ENCODE measurements at places on chromosomes 5 and 9.

DNA sequence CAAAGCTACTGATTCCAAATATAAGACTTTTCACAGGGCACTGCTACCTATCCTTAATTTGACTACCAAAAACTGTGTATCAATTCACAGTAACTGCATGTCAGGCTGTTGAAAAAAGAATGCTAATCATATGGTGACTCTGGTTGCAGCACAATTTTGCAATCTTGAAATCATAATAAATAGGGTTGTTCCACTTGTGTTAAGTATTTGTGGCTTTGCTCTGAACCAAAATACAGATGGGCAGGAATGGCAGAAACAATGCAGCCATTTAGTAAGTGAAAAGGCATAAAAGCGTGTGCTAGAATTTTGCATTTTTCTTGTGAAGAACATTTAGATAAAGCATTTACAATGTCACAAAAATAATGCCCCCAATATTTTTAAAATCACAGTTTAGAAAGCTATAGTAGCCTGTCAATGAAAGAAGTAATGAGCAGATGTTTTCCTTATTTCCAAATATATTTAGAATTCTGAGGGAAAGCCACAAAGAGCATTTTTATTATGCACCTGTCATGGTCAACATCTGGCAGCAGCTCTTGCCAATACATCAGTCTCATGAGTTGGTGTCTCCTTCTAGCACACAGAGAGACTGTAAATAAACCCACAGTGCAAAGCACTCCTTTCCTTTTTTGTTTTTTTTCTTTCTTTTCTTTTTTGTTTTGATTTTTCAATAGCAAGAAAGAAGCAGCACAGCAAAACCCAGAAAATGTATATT, 54.8 kb upstream of the PAM start:
- DNase-seq = no peak
- H3K4me3 ChIP-seq = no peak overlapping the region
- H3K4me1 ChIP-seq = no peaks in the 10 kb centered on the region
- H3K36me3 ChIP-seq = no peaks in the 10 kb centered on the region

GRCh38 chr9:130333041-130333711, 67.6 kb downstream of the HMCN2 start:
- H3K36me3 ChIP-seq = no peaks in the 10 kb centered on the region
- DNase-seq = peak; percentile 66
- H3K27ac ChIP-seq = no peak overlapping the region
- no peak overlapping the region for H3K4me3 ChIP-seq

DNA sequence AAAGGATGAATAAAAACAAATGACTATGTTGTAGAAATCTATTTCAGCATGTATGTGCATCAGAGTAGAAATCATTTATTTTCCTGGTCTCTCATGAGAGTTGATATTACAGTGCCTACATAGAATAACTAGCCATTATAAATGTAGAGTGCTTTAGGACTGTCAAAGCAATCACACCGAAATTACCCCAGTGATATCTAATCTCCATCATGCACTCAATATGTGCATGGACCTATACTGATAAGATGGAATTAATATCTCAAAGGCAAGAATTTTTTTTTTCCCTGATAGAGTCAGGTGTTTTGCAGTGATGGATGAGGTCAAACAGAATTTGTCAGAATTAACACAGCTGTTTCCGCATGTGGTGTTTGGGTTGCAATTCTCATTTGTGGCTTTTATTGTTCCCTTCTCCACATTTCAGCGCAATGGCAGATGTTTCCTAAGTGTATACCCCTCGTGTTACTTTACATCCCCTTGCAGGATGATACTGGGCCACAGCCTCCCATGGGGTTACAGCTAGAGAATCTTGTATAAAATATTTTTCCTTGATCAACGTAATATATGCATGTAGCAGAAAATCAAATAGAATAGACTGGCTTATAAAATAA, 298.8 kb downstream of the RASEF start:
- no peaks in the 10 kb centered on the region for H3K4me1 ChIP-seq
- H3K4me3 ChIP-seq = no peak overlapping the region
- no peaks in the 10 kb centered on the region for H3K36me3 ChIP-seq
- H3K27ac ChIP-seq = no peak overlapping the region

- H3K4me1 ChIP-seq = no peaks in the 10 kb centered on the region
- H3K27ac ChIP-seq = no peak overlapping the region
- DNase-seq = peak; percentile 28
- no peaks in the 10 kb centered on the region for H3K36me3 ChIP-seq
- no peaks in the 10 kb centered on the region for H3K27me3 ChIP-seq
- no peak overlapping the region for H3K4me3 ChIP-seq
Measured at GRCh38 chr9:4955836-4956235, 29.2 kb upstream of the JAK2 start.

GRCh38 chr5:96699186-96699820, 37.1 kb downstream of the CAST start:
- H3K36me3 ChIP-seq = peaks cover 5% of the 10 kb centered on the region
- DNase-seq = peak; percentile 49
- H3K27ac ChIP-seq = 0 out of 2 replicates have a peak overlapping the region, but pooled peaks have one; percentile 8
- peaks cover 15% of the 10 kb centered on the region for H3K4me1 ChIP-seq
- no peak overlapping the region for H3K4me3 ChIP-seq

DNA sequence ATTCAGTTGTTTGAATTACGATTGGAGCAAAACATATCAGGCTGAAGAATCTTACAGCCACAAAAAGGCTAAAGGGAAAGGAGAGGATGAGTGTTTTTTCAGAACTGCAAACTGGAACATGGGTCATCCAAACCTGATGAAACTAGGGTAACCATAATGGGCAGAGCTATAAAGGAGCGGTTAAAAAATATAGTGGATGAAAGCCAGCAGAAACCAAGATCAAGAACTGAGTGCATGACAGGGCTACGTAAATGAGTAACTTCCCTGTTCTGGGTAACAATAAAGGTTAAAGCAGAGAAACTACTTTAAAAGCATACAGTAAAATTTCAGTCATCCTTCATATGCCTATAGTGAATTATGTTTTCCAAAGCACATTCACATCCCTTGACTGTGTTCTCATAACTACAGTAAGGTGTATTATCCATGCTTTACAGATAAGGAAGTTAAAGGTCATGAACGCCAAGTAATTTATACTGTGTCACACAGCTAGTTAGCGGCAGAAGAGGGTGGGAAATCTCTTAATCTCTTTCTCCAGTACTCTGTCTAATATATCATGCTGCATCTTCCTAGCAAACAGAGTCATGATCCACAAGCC, 48.5 kb upstream of the GHR start:
- H3K27ac ChIP-seq = no peak overlapping the region
- no peak for DNase-seq
- no peaks in the 10 kb centered on the region for H3K27me3 ChIP-seq
- no peaks in the 10 kb centered on the region for H3K4me1 ChIP-seq
- no peaks in the 10 kb centered on the region for H3K36me3 ChIP-seq

- H3K4me1 ChIP-seq = no peaks in the 10 kb centered on the region
- no peak overlapping the region for H3K27ac ChIP-seq
- H3K4me3 ChIP-seq = no peak overlapping the region
- DNase-seq = no peak
Measured at GRCh38 chr5:169280286-169280685, 20.7 kb downstream of the SLIT3 start.

- H3K27ac ChIP-seq = no peak overlapping the region
- H3K36me3 ChIP-seq = peaks cover 9% of the 10 kb centered on the region
- peaks cover 6% of the 10 kb centered on the region for H3K4me1 ChIP-seq
- no peaks in the 10 kb centered on the region for H3K27me3 ChIP-seq
- DNase-seq = no peak
- no peak overlapping the region for H3K4me3 ChIP-seq
Measured at GRCh38 chr9:136231478-136232297, 13.9 kb downstream of the QSOX2 start.

GRCh38 chr5:2570586-2570985, 180.9 kb downstream of the IRX2 start:
- no peaks in the 10 kb centered on the region for H3K36me3 ChIP-seq
- H3K4me3 ChIP-seq = no peak overlapping the region
- no peaks in the 10 kb centered on the region for H3K27me3 ChIP-seq
- H3K4me1 ChIP-seq = no peaks in the 10 kb centered on the region
- no peak overlapping the region for H3K27ac ChIP-seq

GRCh38 chr9:134315716-134316448, 10.4 kb upstream of the RXRA start:
- H3K27ac ChIP-seq = no peak overlapping the region
- no peaks in the 10 kb centered on the region for H3K36me3 ChIP-seq
- H3K4me1 ChIP-seq = peaks cover 32% of the 10 kb centered on the region
- DNase-seq = no peak
- H3K4me3 ChIP-seq = no peak overlapping the region

- peaks cover 4% of the 10 kb centered on the region for H3K4me1 ChIP-seq
- H3K36me3 ChIP-seq = no peaks in the 10 kb centered on the region
- H3K27me3 ChIP-seq = no peaks in the 10 kb centered on the region
- H3K4me3 ChIP-seq = no peak overlapping the region
Measured at GRCh38 chr9:73131461-73131860, 20.2 kb upstream of the ANXA1 start.

- H3K36me3 ChIP-seq = no peaks in the 10 kb centered on the region
- H3K4me3 ChIP-seq = no peak overlapping the region
- DNase-seq = no peak
- no peaks in the 10 kb centered on the region for H3K4me1 ChIP-seq
- H3K27ac ChIP-seq = no peak overlapping the region
Measured at GRCh38 chr5:135600152-135600570, 21.4 kb upstream of the CXCL14 start.

DNA sequence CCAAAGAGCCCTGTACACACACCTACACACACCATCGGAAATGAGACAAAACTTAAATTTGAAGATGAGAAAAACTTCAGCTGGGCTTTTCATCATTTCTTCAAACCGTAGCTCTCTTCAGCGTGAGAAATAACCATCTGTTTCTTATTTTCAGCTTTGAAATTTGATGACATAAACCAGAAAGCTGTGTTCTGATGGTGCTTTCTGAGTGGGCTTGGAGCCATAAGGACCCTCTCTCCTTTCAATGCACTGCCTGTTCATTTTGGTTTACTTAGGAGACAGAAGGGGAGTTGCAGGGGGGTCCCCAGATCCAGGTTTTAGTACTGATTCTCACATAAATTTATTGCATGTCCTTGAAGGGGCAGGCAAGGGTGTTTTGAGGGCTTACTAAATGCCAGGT, 9.5 kb downstream of the FBXO10 start:
- no peak overlapping the region for H3K4me3 ChIP-seq
- H3K36me3 ChIP-seq = 0 out of 2 replicates have a peak, but pooled peaks cover 1% of the 10 kb centered on the region
- H3K4me1 ChIP-seq = no peaks in the 10 kb centered on the region
- no peak overlapping the region for H3K27ac ChIP-seq

DNA sequence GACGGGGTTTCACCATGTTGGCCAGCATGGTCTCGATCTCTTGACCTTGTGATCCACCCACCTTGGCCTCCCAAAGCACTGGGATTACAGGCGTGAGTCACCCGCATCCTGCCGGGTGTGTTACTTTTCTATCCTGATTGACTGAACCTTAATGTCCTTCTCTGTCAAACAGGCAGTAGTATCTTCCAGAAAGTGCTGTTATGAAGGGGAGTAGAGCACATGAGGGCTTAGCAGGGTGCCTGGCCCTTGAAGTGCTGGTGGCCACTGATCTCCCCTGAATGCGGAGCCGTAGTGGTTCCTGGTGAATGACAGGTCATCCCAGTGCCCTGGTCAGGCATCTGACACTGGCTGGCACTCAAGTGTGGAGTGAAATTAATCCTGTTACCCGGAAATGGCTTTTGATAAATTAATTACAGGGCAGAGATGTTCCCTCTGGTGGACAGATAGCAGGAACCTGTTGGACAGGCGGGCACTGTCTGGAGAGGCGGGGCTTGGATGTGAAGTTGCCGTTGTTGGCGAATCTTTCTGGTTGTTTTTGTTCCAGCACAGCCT, 28.4 kb downstream of the PRRC2B start:
- H3K4me3 ChIP-seq = no peak overlapping the region
- H3K36me3 ChIP-seq = peaks cover 4% of the 10 kb centered on the region
- H3K27ac ChIP-seq = no peak overlapping the region
- peaks cover 47% of the 10 kb centered on the region for H3K4me1 ChIP-seq
- H3K27me3 ChIP-seq = no peaks in the 10 kb centered on the region

DNA sequence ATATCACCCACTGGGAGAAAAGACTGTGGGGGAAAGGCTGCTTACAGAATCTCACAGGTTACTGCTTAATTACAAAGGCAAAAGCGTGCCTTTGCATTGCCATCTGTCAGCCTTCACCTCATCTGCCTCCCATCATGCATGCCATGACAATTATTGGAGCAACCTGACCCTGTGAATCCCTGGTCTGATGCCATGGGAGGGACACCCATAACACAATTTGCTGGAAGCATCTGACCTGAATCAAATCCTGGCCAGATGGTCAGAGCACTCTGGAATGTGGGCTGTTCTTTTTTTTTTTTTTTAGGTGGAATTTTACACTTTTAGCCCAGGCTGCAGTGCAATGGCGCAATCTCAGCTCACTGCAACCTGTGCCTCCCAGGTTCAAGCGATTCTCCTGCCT, 11.6 kb upstream of the RETREG1 start:
- H3K27me3 ChIP-seq = peaks cover 26% of the 10 kb centered on the region
- no peaks in the 10 kb centered on the region for H3K4me1 ChIP-seq
- H3K27ac ChIP-seq = no peak overlapping the region

GRCh38 chr5:149310947-149311658, 34.2 kb upstream of the GRPEL2 start:
- DNase-seq = peak; percentile 83
- no peak overlapping the region for H3K27ac ChIP-seq
- H3K4me3 ChIP-seq = no peak overlapping the region
- no peaks in the 10 kb centered on the region for H3K27me3 ChIP-seq
